Testis (tissue), 5 donors: ENCODE measurements at places on chromosomes 2 and 18.

- DNase-seq = no peak
These were observed 110.5 kb upstream of the ID2 start for GRCh38 chr2:8571301-8571791.

- DNase-seq = no peak
These were observed 152.4 kb downstream of the TCF4 start for GRCh38 chr18:55435592-55435991.

GRCh38 chr2:231001921-231002320 lies 6.0 kb downstream of the SPATA3 start:
- no peak for DNase-seq

- no peak for DNase-seq
These were observed 143.5 kb downstream of the GALNT13 start for GRCh38 chr2:154015233-154015632.

DNA sequence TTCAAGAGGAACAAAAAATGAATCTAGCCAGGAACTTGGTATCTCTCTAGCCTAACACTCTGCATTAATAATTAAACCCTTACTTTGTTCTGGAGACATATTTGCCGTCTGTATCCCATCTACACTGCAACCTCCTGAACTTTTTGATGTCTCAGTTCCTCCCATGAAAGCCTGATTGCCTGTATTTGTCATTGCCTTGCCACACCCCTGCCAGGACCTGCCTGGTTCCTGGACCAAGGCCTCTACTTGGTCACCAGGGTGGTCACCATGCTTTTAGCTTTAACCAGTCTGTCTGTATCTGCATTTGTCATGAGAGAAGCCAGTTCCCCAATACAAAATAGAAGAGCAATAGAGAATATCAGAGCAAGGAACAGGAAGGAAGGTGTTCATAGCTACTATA lies 58.8 kb upstream of the NOL4 start:
- DNase-seq = no peak

DNA sequence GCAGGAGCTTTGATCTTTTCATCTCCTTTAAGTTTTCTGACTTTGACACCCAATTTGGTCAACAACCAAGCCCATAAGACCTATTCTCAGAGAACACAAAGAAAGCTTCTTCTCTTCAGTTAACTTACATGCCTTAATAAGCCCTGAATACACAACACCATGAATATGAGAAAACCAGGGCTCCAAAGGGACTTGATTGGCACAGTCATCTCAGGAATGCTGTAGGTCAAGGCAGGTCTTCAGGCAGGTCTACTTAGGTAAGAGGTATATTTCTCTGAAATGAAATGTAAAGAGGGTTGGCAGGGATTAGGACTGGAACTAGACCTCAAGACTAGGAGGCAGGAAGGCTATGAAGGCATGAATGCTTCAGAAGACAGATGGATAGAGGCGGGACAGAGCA lies 24.4 kb upstream of the EIF2AK3 start:
- DNase-seq = no peak

DNA sequence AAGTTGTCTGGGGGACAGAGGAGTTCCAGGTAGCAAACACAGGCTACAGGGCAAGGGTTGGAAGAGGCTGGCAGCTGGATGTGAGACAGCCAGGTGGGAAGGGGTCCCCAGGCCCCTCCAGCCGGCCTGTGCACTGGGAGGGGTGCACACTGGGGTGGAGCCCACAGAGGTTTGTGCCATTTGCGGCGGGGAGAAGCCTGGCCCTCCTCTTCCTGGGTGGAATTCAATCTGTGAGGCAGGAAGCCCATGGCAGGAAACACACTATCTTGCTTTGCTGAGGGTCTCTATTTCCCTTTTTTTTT lies 63.3 kb downstream of the PXDN start:
- no peak for DNase-seq

- no peak for DNase-seq
These were observed 236.1 kb downstream of the CDH20 start for GRCh38 chr18:61569176-61569892.

- DNase-seq = no peak
These were observed 67.4 kb upstream of the GALNT5 start for GRCh38 chr2:157190151-157190550.

DNA sequence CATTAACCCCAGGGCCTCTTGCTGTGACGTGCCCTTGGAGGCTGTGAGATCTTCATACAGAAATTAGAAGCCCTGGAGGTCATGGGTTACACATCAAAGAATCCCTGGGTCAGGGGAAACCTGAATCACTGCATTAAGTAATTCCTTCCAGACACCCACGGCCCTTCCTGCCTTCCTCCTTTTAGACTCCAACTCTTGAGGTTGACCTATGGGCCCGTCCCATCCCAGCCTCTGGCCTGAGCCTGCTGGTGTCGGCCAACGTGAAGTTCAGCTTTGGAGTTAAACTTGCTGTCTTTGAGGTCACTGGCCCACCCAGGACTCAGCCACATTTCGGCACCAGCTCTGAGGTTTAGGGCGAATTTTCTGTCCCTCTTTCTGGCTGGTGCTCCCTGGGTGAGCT lies 198.3 kb downstream of the ACKR3 start:
- DNase-seq = no peak
